Temporal lobe (tissue), 4 donors: ENCODE measurements at places on chromosomes 3 and 15. TPM values are rescaled to one million over a fixed set of nuclear protein-coding genes. Genes with fewer than 3 reads are reported as not detected.

Gene LDHAL6B
- not detected for total RNA-seq

Gene PROK2
- total RNA-seq = 0.98 TPM

Gene CLDN18
- under 0.01 TPM for total RNA-seq

Gene PLSCR2
- total RNA-seq = not detected

Gene ACOX2
- total RNA-seq = 0.98 TPM

Gene HHLA2
- total RNA-seq = not detected

Gene ARL8B
- total RNA-seq = 75.2 TPM

Gene KLHL6
- 0.49 TPM for total RNA-seq

Gene GOLGA8S
- total RNA-seq = under 0.01 TPM

Gene WDR93
- total RNA-seq = 0.25 TPM

Gene CERS3
- total RNA-seq = 0.74 TPM

Gene LARP6
- 10.8 TPM for total RNA-seq

Gene TEX55
- not detected for total RNA-seq

Gene NCEH1
- total RNA-seq = 5.2 TPM

Gene CLDN16
- total RNA-seq = 0.25 TPM

Gene SHF
- 46.7 TPM for total RNA-seq

Gene BFSP2
- total RNA-seq = 0.25 TPM

Gene DCLK3
- 2.7 TPM for total RNA-seq

Gene EPHA6
- 51.1 TPM for total RNA-seq

Gene SNURF
- total RNA-seq = 18.2 TPM

Gene ISG20
- not detected for total RNA-seq

Gene SERPINI2
- total RNA-seq = 0.74 TPM

Gene POLQ
- total RNA-seq = 2.0 TPM

Gene TGM4
- not detected for total RNA-seq

Gene SATB1
- 86.5 TPM for total RNA-seq

Gene RHOV
- total RNA-seq = 8.9 TPM

Gene POTEB2
- not detected for total RNA-seq

Gene TMEM158
- total RNA-seq = 14.5 TPM

Gene NEIL1
- total RNA-seq = 25.1 TPM

Gene DUOXA2
- not detected for total RNA-seq

Gene MST1
- 5.2 TPM for total RNA-seq

Gene GPR62
- total RNA-seq = 0.25 TPM

Gene CGNL1
- 5.2 TPM for total RNA-seq
